Right cardiac atrium (tissue), 5 donors: ENCODE measurements at places on chromosomes 11 and 22. TPM values are rescaled to one million over a fixed set of nuclear protein-coding genes. Genes with fewer than 3 reads are reported as not detected.

The LRRC51 gene
- polyA plus RNA-seq: 3.8 TPM

The PTGDR2 gene
- polyA plus RNA-seq: 0.14 TPM

The OR52H1 gene
- polyA plus RNA-seq: not detected

The TSGA10IP gene
- not detected for polyA plus RNA-seq

GRCh38 chr11:76808996-76809395 is 25.8 kb downstream of the TSKU start:
- DNase-seq: no peak

- peak; percentile 54 for DNase-seq
Measured at GRCh38 chr11:70467201-70468085, 69.1 kb downstream of the CTTN start.

DNA sequence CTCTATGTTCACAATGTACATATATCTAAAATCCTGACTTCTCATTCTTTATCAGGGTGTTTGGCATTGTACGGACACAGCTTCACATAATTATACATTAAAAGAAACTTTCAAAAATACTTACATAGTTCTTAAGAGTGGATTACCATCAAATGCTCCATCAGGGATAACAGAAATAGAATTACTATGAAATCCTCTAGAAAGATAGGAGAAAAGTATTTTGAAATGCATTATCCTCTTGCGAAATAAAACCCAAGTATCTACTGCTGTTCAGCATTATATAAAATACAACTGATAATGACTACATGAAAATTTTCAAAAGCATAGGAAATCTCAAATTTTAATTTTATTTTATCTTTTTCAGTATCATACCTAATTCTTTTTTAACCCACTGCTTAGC is 17.8 kb upstream of the CCDC34 start:
- no peak for DNase-seq

- no peak for DNase-seq
Measured at GRCh38 chr11:115700981-115701875, 197.0 kb upstream of the CADM1 start.

- DNase-seq: no peak
Measured at GRCh38 chr11:122872046-122872445, 10.5 kb upstream of the JHY start.

- DNase-seq: peak; percentile 89
Measured at GRCh38 chr11:32892355-32893092, at the start of gene QSER1. Gene QSER1 (plus strand): TSS chr11:32892811. CDS start chr11:32893126, 315 bp downstream.

- DNase-seq: no peak
Measured at GRCh38 chr11:116833816-116834534, 3.4 kb downstream of the APOA1 start.

DNA sequence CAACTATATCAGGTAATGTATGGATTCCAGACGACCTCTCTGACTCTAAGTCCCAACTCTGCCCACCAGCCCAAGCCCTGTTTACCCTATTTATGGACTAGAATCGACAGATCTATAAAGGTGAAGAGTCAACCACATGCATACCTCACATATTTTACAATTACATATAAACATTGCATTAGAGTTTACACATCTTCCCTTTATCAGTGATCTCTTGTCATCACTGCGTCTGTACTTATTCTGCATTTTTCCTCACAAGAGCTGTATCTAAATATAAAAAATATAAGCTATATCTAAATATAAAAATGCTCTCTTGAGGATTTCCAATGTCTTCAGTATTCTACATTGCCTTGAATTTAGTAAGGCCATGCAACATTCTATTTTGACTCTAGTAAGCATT is 8.5 kb downstream of the FIBIN start:
- no peak for DNase-seq

- DNase-seq: no peak
Measured at GRCh38 chr11:131754671-131755070, 384.3 kb downstream of the NTM start.

DNA sequence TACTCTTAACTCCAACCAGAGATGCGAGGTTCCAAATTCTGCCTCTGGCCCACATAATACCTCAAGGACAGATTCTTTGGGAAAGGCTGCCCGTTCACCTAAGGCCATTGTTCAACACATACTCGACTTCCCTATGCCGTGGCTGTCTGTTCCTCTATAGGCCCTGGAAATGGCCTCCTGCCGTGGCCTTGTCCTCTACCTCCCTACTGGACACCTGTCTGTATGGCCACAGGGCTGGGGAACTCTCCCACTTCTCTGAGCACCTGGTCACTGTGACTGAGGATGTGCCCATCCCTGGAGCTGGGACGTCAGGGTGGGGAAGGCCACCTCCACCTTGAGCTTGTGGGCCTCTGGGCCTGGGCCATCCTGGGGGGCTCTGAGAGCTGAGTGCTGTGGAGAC is 340.5 kb upstream of the B3GAT1 start:
- no peak for DNase-seq

DNA sequence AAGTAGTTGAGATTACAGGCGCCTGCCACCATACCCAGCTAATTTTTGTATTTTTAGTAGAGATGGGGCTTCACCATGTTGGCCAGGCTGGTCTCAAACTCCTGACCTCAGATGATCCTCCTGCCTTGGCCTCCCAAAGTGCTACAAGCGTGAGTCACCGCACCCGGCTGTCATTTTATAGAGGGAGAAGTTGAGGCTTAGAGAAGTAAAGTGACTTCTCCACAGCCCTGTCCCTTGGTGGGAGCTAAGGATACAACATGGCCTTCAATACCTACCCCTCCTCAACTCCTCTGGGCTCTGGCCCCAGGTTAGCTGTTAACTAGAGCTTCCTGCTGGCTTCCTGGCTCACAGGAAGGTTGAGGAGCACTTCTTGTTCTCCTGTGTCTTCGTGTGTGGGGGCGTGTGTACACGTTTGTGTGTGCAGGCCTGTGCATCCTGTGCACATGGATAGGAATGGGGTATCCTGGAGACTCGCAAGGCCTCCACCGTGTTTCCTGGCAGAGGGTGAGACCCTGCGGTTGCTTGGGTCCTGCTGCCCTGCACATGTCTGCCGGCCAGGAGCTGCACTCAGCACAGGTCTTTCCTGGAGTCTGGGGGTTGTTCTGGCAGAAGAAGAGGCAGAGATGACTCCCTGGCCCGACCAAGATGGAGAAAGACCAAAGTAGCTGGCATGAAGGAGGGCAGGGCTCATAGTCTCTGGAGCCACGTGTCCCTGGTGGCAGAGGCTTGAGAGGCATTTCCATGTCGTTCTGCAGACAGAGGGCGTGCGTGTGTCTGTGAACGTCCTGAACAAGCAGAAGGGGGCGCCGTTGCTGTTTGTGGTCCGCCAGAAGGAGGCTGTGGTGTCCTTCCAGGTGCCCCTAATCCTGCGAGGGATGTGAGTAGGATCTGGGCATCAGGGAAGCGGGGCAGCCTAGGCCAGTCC is 2.4 kb downstream of the SIDT2 start:
- peak; percentile 74 for DNase-seq

DNA sequence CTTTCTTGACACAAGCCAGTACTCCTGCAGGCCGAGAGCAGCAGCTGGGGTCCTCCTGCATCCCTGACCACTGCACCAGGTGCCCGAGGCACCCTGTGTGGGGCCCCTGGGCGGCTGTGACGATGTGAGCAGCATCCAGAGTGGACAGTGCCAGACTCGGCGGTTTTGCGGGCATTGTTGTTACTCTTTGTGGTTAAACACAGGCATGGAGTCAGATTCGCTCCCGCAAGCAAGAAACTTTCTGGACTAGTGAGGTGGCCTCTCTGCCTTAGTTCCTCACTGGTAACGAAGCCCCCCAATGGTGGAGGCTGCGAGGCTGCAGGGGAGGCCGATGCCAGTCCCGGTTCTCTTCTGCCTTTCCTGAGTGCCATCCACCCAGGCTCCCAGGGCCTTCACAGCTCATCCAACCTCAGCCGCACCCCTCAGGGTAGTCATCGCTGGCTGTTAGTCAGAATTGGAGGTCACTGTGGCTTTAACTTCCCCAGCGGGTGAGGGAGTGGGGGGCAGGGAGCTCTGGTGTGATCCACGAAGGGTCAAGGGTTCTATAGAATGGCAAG is 3.7 kb upstream of the CLDN5 start:
- DNase-seq: no peak

GRCh38 chr11:75518771-75519653 is 6.7 kb downstream of the GDPD5 start:
- no peak for DNase-seq
